NCI-H187 treated with DMSO at 0.1 percent for 48 hours (cell line): ENCODE measurements at places on chromosomes 3 and 15.

- DNase-seq: no peak
These were observed 29.5 kb downstream of the CLEC3B start for GRCh38 chr3:45055411-45056143.

DNA sequence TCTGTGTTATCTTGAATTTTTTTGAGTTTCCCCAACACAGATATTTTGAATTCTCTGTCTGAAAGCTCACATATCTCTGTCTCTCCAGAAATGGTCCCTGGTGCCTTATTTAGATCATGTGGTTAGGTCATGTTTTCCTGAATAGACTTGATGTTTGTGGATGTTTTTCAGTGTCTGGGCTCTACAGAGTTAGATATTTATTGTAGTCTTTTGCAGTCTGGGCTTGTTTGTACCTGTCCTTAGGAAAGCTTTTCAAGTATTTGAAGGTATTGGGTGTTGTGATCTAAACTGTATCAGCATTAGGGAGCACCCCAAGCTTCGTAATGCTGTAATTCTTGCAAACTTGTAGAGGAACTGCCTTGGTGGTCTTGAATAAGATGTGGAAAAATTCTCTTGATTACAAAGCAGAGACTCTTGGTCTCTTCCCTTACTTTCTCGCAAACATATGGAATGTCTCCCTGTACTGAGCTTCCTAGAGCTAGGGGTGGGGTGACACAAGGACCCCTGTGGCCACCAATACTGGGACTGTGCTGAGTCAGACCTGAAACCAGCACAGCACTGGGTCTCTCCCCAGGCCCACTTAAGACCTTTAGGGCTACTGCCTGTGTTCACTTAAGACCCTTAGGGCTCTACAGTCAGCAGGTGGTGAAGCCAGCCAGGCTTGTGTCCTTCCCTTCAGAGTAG lies 26.5 kb downstream of the TM4SF18 start:
- DNase-seq: no peak

DNA sequence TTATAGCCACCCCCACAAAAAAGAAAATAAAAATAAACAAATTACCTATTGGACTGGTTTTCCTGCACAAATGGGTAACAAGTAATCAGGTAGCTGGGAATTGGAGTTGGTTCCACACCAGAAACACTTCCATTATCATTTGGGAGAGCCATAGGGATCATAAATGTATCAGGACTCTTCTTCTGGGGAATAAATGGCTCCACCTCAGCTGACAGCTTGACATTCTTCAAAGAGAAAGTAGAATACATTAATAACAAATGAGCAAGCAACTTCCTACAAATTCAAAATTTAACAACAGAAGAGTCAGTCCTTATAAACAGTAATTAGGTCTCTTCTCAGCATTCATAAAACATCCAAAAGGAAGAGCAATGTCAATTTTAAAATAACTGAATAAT lies 8.7 kb downstream of the SECISBP2L start:
- no peak for DNase-seq

GRCh38 chr3:155086051-155086450 lies 5.9 kb downstream of the MME start:
- DNase-seq: no peak

DNA sequence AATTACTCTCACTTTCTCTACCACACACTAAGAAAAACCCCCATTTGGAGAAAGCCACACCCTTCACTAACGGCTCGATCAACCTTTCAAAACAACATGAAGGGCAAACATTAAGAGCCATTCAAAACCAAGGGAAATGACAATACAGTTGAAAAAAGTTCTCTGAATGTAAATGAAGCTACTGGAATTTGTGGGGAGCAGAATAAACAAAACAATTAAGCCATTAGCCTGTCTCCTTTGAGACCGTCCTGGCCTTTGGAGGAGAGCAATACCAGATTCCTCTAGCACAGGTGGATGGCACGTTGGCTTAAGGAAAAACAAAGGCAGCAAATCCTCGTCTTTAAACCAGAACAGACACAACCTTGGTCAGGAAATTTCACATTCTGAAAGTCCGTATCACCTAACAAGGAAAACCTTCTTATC lies 18.7 kb downstream of the MYO1E start:
- no peak for DNase-seq

- DNase-seq: no peak
These were observed 917.1 kb downstream of the PLOD2 start for GRCh38 chr3:145243875-145244274.

DNA sequence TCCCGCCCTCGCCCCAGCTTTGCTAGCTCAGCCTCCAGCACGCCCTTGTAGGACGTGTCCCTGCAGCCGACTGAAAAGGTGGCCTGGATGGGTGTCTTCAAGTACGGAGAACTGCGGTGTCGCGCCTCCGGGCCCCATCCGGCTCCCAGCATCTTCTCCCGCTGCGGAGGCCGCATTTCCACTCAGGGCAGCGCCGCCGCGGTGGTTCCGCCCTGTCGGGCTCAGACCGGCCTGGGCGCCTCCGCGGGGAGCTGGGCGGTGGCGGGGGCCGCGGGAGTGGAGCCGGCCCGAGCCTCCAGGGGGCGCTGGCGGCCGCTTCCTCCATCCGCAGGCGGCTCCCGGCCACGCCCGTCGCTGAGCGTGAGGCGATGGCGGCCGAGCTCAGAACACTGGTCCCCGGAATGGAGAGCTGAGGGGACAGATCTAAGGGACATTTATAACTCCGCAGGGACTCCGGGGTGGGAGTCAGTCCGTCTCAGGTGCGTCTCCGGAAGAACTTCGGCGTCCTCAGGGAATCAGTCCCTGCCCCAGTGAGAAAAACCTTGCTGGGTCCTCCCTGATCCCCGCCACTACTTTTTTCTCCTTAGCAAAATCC lies 13.6 kb upstream of the SMCO1 start:
- DNase-seq: no peak

- DNase-seq: peak; percentile 16
These were observed at the start of gene LRRC58 for GRCh38 chr3:120348991-120349854. TSS of gene LRRC58 (minus strand) at chr3:120349354. CDS start at chr3:120349243, 111 bp downstream.

DNA sequence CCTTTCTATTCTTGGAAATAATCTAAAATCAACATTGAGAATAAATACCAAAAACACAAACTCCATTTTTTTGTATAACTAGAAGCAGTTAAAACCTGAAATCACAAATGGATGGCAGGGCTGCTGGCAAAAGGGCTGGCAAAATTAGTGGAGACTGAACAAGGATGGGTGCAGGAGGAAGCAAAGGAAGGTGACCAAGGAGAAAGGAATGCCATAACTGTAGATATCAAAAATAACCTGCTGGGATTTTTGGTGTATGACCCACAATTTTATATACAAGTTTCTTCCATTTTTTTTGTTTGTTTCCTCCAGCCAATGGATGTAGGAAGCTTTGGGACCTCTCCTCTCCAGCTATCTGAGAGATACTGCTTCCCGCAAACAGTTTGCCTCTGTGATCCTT lies 12.7 kb downstream of the CFAP44 start:
- no peak for DNase-seq
